ENCODE measurements at places on chromosomes 12 and 14.
A peak's percentile ranks its signal among the peaks of the same experiment; 100 is the strongest.

DNA sequence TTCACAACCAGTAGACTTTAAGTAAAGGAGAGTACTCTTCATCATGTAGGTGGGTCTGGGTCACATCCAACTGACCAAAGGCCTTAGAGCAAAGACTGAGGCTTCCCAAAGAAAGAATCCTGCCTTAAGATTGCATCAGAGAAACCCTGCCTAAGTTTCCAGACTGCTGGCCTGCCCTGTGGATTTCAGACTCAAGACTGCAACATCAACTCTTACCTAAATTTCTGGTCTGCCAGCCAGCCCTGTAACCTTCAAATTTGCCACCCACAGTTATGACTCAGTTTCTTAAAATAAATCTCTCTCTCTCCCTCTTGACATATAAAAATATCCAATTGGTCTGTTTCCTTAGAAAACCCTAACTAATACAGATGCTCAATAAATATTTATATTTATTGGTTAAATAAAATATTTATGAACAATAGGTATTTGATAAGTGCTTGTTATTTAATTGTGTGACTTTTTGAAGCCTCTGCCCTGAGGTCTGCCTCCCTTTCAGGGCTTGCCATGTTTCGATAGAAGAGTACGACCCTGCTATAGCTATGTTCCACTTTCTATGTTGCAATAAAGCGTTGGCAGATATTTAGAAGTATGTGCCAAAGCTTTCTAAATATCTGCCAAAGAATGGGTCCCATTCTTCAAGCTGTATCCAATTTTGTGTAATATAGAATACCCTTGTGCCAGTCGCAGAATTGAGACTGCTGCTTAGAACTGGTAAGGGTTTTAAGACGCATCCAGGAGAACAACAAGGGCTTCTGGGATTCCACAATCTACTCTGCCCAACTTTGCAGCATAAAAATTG is 65.7 kb downstream of the TMEM30B start:
- DNase-seq = no peak

GRCh38 chr12:52518574-52519386 is 1.4 kb downstream of the KRT5 start:
- DNase-seq = no peak

GRCh38 chr14:69685716-69686115 is 74.3 kb downstream of the SUSD6 start:
- DNase-seq = peak; percentile 88

- peak; percentile 40 for DNase-seq
These were observed 128.0 kb upstream of the EEA1 start for GRCh38 chr12:93056971-93057535.

DNA sequence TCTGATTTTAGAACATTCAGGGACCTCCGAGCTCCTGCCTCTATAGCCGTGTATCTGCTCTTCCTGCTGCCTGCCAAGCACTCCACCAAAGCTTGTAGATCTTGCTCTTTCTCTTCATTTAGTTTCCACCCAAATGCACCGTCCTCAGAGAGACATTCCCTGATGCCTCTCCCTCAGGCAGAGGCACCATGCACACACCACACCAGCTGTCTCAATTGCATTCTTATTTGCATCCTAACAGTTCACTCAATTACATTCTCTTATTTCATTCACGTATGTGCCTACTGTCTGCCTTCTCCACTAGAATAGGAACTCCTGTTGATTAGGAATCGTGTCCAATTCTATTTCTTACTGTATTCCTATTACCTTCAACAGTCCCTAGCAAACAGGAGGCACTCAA is 845.4 kb upstream of the TMEM132C start:
- DNase-seq = no peak

DNA sequence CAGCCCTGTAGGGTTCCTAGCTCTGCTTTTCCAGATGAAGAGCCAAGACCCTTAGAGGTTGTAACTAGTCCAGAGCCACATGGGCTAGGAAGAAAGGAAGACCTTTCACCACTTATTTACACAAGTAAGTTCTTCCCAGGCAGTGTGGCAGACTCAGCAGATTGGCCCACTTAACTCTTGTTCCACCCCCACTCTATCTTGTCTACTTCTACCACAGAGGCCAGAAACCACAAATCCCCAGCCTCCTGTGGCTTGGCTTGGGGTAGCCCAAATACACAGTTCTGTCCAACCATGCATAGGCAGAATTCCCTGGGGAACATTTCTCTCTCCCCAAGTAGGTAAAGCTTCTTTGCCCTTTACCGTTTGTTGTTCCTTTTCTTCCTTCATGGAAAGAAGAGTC is 383.5 kb downstream of the RGS6 start:
- no peak for DNase-seq

- peak; percentile 66 for DNase-seq
These were observed 434.6 kb upstream of the RGS6 start for GRCh38 chr14:71497645-71498086.

- DNase-seq = no peak
These were observed 104.9 kb downstream of the PDZRN4 start for GRCh38 chr12:41293011-41293410.

DNA sequence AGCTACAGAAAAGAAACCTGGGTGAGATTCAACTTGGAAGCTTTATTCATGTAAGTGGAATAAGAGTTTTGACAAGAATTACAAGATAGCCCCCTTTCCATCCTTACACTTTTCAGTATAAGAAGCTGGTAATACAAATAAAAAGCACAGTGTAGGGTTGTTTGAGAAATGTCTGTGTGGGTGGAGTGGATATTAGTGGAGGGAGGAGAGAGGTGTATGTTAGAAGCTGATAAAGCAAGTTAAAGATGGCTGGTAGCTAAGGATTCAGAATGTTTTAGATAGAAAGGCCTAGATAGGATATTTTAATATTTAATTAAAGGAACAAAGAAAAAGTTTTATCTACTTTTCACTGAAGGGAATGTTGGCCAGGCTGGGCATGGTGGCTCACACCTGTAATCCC is 12.5 kb downstream of the CFAP54 start:
- DNase-seq = no peak

- DNase-seq = no peak
These were observed 357.4 kb upstream of the PRICKLE1 start for GRCh38 chr12:42946871-42947381.

GRCh38 chr14:57748279-57748678 is 117.6 kb downstream of the SLC35F4 start:
- DNase-seq = no peak

GRCh38 chr14:38425324-38425976 is 169.6 kb upstream of the CLEC14A start:
- DNase-seq = no peak

- peak; percentile 16 for DNase-seq
These were observed 23.2 kb upstream of the APOF start for GRCh38 chr12:56385873-56386272.

DNA sequence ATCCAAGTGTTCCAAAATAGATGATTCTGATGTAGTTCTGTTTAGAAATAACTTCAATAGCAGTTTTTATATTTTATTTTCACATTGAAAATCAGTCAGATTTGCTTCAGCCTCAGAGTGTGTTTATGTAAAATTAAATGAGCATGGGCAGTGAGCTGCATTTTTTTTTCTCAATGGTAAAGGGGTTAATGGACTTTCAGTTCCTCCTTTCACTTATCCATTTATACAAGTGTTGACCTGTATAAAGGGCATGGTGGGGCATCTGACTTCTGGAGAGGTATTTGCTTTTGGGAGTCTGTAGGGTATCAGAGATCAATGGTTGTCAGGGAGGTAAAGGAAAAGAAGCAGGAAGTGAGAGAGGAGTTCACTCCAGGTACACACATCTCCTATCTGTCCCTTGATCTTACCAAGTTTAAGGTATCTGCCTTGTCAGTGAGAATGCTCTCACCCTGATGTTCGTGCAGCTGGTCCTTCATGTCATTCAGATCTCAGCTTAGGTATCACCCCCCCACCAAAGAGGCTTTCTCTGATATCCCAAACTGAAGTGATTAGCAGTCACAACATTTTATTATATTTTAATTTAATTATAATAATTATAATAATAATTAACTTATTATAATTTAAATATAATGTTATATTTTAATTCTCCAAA is 181.6 kb upstream of the LMNTD1 start:
- no peak for DNase-seq

- DNase-seq = no peak
These were observed 115.9 kb downstream of the DERA start for GRCh38 chr12:16027002-16027401.

- no peak for DNase-seq
These were observed 2.7 kb downstream of the PPP4R4 start for GRCh38 chr14:94176808-94177207.

DNA sequence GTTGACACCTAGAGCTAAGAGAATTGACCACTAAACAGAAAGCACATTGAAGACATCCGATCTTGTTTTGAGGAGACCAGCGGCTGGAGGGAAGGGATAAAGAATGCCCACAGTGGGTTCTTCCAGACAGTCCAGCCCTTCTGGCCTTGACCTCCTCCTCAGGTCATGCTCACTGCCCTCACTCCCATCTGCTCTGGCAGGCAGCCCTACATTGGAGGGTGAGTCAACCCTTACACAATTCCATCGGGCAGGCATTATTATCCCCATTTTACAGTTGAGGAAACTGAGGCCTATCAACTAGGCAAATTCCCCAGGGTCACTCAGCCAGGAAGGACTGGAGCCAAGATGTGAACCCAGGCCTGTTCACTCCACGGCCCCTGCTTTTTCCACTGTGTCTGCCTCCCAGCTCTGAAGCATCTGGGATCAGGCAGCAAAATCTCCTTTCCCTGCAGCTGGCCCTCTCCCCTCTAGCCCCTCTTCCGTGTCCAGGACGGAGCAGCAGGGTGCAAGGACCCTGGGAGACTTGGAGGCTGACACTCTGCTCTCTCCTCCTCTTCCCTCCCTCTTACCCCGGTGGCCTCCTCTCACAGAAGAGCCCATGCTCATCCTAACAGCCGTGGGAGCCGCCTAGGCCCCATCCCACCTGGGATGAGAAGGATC is 5.3 kb downstream of the SCNN1A start:
- peak; percentile 39 for DNase-seq

DNA sequence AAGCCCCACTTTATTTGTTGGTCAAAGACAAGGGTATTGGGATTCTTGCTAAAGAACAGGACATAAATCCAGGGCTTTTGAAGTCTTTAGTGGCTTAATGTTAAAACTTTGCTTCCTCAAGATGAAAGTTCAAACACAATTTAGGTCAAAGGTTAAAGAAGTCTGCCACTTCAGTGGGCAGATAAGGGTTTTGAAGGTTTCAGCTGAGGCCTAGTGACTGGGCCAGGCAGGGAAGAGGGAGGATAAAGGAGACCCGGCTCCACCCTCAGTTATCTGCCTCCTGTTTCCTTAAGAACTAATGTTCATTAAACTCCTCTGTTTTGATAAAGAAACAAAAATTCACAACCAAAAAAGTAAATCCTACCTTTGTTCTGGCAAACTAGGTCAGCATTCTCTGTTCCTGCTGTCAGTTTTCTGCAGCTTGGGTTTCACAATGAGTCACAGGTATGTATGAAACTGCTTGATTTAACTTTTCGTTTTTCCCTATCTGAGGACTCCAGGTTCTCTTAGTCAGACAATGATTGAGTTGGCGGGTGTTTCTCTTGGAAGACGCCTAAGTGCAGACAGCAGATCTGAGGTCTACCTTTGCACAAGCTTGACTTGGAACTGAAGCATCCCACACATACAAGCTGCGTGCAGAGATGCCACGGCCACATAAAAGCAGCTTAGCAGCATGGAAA is 208.3 kb downstream of the EXOC5 start:
- no peak for DNase-seq

GRCh38 chr12:65643171-65643570 is 181.1 kb upstream of the HMGA2 start:
- DNase-seq = no peak

DNA sequence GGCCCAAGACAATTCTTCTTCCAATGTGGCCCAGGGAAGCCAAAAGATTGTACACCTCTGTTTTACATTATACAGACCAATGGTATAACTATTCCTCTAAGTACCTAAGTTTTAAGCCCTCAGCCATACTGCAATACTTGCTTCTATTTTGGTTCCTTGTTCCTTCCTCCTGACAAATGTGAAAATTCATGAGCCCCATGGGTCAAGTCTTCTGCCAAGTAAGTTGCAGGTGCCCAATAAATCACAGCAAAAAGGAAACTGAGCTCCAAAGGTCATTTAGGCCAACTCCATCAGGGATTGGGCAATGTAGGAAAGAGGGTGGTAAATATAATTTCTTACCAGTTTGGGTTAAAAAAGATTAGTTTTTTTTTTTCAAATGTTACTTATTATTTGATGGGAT is 57.7 kb upstream of the NPFF start:
- no peak for DNase-seq

DNA sequence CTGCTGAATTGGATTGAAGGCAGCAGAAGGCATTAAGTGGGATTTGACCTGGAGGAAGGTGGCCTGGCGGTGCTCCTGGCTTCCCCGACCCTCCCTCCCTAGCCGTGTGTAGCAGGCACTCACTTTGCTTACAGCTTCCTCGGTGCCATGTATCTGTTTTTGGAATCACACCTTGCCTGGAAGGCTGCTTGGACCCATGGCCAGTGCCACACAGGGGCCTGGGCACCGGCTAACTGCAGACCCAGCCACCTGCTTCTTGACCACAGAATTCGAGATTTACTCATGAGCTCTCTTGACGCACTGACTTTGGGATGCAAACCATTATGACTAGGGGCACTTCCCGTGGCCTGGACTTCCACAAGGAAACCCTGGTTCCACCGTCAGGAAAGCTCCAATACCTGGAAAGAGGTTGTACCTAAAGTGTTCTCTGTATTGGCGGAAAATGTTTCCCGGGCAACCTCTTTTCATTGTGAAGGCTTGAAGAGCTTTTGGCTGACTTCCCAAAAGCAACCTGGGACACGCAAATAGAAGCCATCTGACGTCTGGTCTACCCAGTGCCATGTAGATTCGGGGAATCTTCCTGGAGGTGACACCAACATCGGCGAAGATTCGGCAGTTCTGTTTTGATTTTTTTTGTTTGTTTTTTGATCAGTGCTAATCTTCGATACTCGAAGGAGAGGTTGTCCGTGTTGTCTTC is 125.6 kb upstream of the RTL1 start:
- DNase-seq = no peak

DNA sequence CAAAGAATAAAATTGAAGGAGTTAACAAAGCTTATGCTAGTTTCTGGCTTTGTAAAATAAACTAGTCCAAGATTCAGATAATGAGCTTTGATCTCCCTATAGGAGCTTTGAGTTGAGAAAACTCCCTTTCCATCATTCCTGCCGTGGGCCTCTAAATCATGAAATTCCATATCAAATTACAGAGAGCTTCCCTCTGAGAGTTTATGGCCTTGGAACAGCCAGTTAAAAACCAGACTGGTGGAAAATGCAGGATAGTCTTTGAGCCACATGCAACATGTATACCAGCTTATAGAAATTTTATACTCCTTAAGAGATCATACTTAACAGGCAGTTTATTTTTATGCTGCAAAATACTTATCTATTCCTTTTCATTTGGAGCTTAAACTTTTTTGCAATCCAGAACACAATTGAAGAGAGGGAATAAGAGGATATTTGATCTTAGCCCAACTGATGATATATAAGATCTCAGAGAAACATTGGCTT is 175.8 kb upstream of the ATP2B1 start:
- DNase-seq = peak; percentile 13

All from choroid plexus epithelial cell (primary cell).